ENCODE measurements at places on chromosomes 16 and 17.

DNA sequence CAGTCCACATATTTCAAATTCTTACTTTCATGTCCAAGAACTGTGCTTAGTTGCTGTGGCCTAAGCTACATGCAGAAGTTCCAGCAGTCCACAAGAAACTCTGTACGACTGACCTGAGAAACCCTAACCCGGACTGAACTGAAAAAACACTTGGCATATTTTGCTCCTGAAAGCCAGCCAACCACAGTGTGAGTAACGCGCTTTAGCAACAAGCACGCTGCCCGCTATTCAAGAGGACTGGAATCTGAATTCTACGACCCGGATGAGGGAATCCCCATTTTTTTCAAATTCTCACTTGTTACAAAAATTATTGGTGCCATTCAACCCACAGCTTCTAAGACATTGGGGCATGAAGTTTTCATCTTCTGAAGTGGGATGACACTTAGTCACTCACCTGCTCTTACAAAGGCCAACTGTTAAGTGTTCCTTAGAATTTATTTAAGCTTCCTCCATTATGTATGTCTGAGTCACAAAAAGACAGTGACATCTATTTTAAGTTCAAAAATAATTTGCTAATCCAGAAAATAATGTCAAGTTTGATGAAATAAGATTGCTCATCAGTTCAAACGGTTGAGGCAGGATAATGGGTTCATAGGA lies 78.7 kb downstream of the CDYL2 start:
- DNase-seq: no peak

DNA sequence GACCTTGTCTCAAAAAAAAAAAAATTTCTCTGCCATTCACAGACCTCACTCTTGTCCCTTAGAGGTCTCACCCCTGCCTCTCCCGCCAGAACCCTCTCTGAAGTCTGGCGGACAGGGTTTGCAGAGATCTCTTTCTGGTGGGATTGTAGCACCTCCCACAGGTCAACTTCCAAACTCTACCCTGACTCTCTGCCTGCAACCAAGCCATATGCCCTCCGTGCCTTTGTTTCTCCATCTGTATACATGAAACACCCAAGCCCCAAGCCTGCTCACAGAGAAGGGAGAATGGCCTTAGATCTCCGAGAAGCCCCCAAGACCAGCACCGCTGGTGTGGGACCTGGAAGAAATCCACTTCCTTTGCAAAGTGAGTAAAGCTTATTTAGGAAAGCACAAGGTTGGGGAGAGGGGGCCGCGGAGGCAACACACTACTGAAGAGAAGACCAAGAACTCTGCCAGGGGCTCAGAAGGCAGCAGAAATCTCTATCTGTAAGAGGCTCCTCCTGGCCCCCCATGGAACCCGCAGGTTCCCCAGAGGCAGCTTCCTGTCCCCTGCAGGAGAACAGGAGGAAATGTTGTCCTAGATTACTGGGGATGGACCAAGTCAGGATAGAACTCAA lies 219.9 kb downstream of the C16orf78 start:
- DNase-seq: no peak

GRCh38 chr17:58153046-58153445 lies 4.9 kb downstream of the OR4D1 start:
- DNase-seq: no peak

DNA sequence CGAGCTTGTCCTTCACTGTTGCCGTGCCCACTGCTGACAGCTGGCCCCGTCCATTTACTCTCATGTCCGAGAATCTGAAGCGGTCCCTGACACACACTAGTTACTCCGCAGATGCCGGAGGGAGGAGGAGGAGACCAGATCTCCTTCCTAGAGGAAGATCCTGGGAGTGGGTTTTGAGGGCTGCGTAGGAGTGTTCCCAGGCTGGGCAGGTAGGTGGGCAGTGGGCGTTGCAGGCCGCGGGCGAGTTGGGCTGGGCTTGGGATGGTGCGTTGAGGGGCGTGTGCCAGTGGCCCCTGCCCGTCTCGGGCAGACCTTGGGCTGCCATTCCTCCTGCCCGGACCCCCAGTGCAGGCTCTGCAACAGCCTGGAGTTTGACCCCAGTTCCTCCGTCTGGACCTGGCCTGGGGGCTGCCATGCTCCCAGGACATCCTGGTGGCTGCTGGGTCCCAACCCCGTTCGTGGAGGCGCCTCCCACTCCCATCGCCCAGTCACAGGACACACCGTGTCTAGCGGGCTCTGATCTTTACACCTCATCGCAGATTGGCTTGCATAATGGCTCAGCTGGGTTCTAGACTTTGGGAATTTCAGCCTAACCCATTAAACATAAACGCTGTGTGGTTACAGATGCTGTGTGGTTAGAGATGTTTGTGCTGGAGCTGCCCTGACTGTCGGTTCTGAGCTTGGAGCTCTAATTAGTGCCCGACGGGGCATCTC lies 22.8 kb downstream of the CACNA1H start:
- DNase-seq: no peak

DNA sequence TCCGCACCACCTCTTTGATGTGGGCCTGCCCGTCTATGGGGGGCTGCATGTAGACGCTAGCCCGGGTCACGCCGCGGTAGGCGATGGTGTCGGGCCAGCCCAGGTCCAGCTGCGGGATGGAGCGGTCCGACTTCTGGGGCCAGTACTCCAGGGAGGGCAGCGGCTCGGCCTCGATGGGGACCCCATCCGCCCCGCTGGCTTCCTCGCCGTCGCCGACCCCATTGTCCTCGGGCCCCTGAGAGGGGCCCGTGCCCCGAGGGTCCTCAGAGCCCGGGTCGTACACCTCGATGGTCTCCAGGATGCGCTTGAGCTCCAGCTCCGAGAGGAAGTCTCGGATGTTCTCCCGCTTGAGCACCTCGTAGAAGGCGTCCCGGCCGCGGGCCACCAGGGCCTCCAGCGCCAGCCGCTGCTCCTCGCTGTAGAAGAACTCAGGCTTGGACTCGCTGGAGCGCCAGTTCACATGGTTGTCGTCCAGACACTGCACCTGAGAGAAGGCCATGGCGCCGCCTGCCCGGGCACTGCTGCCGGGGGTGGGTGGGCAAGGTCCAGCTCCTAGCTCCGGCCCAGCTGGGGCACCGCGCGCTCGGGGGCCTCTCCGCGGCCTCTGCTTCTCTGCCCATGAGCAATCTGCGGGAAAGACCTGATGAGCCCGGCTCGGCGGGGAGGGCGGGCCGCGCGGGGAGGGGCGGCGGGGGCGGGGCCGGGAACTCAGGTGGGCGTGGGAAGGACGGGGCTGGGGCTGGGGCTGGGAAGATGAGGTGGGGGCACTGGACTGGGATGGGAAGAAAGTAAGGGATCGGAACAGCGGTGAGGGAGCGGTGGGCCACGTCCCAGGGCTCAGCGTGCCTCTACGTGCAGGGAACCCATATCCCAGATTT lies 782 bp downstream of the FAM83G start:
- DNase-seq: peak; percentile 83

DNA sequence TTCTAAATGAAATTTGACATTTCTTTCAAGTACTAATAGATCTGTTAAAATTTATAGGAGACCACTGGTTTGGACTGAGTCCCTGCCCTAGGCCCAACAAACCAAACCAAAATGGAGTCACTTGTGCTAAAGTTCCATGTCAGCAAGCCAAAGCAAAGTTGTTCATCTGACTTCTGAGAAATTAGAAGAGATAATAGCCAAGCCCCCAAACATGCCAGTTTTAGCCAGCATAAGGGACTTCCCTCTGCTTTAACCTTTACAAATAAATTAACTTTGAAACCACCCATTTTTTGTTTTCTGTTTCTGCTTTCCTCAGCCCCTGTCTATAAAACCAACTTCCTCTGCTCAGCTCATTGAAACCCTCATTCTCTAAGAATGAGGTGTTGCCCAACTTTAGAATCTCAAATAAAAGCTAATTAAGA lies 18.9 kb downstream of the CDR2 start:
- peak; percentile 18 for DNase-seq

- DNase-seq: no peak
Observed at GRCh38 chr17:39270923-39271322, 45.2 kb upstream of the STAC2 start.

DNA sequence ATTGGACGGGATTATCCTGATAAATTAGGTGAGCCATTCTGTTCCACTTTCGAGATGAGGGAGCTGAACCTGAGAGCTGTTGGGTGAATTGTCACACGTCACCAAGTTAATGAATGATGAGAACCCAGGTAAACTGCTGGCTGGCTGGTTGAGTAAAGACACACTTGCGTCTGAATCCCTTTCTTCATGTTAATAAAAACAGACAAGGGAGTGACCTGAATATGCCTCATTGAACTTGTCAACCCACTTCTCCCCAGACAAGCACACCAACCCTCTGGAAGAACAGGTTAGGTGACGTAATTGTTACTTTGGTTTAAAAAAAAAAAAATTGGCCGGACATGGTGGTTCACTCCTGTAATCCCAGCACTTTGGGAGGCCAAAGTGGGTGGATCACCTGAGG lies 400.9 kb upstream of the CDH5 start:
- no peak for DNase-seq

- no peak for DNase-seq
Observed at GRCh38 chr17:82396601-82397435, 21.3 kb upstream of the HEXD start.

- no peak for DNase-seq
Observed at GRCh38 chr17:59254742-59255141, 34.4 kb downstream of the GDPD1 start.

GRCh38 chr16:50548125-50548908 lies at the start of gene NKD1:
TSS of gene NKD1 (plus strand) at chr16:50548396. CDS start at chr16:50548554, 158 bp downstream.
- peak; percentile 97 for DNase-seq

DNA sequence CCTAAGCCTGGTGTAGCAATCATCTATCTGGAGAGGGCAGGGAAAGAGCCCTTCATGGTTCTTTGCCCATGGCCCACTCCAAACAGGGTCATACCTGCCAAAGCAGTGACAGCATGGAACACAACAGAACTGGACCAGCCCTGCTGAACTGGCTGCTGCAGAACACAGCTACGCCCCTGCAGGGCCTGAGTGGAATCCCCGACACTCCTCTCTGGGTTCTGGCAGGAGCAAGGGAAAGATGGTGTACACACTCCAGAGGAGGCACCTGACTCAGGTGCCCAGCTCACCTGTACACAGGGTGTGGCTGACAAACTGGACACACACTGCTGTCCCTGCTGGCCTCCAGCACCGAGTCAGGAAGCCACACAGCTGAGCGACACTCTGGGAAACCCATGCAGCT lies 19.8 kb downstream of the MIEF2 start:
- DNase-seq: no peak

- no peak for DNase-seq
Observed at GRCh38 chr16:23683487-23683886, 4.8 kb downstream of the PLK1 start.

GRCh38 chr17:63827801-63828221 lies 348 bp upstream of the FTSJ3 start:
- DNase-seq: no peak

GRCh38 chr16:20638711-20639335 lies 58.7 kb downstream of the ACSM1 start:
- no peak for DNase-seq

DNA sequence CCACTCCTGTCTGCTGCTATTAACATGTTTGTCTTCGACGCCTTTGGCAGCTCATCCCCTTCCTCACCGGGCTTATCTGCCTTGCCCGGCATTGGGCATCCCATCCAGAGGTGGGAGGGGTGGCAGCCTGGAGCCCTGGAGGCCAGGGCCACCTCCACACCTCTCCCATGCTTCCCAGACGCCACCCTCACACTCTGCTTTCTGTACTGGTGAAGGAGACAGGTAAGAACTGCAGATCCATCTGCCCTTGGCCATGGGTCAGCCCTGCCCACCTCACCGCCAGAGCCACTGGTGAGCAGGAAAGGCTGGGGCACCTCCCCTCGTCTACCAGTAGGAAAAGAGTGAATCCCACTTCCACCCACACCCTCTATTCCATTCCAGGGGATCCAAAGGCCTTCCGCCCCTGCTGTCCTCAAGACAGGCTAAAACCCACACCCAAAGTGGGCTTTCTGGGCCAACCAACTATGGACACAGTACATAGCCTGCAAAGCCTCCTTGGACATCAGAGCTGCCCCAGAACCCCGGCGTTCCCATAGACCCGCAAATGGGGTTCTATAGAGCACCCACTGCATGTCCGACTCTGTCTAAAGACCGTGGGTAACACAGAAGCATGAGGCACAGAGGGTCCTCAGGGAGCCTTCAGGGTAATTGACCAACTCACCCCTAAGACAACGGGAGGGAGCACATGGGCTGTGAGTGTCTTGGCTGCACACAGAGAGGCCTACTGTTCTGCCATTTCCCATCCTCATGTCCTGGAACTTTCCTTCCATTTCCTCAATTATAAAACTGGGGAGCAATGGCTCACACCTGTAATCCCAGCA lies 23.4 kb upstream of the RBFOX3 start:
- no peak for DNase-seq

GRCh38 chr17:62648251-62648955 lies 20.9 kb downstream of the MRC2 start:
- DNase-seq: no peak

GRCh38 chr17:37547986-37548385 lies 58.3 kb downstream of the DUSP14 start:
- DNase-seq: no peak

DNA sequence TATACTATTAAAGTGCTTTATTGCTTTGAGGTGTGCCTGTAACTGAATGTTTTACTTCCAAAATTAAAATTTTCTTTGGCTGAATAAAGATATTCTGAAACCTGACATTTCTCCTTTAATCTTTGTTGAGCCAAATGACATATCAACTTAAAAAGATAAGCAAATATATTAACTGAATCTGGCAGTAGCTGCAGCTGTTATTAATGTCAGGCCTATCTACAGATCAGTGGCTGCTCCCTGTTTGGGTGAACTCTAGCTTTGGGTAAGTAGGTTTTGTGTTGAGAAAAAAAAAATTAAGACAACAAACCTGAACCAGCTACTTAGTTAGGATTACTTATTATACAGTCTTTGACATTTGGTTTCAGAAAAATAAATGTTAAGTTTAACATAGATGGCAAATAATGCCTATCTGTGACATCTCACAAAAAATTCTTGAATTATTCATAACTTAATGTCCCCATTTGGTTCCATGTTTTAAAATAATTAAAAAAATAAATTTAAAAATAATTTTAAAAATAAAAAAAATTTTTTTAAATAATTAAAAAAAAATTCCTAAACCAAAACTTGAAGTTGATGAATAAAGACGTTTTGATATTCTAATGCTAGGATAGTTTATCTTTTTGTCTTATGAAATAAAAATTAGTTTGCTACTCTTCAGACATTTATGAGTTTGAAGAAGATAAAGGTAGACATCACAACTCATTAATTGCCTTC lies 19.8 kb downstream of the CPD start:
- no peak for DNase-seq

Data from GM20000 (cell line).